ACHN (cell line): ENCODE measurements at places on chromosomes 3 and 15.

DNA sequence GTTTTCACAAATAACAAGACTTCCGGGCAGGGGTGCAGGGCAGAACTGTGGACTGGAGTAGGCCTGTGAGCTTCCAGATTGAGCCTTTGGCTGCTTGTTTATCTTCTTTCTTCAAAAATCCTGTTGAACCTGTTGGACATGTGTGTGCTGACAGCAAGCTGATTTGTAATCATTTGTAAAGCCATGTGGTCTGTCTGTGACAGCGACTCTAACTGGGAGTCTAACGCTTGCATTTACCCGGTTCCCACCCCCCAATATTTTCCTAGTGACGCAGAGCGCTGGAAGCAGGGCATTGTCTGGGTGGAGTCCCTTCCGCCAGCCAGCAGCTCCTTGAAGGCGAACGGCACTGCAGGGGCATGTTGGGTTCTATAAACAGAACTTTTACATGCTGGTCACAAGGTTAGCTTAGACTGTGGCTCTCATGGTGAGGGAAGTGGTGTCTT lies 85.7 kb upstream of the MYZAP start:
- no peak for DNase-seq

GRCh38 chr3:54563501-54564200 lies 364.2 kb downstream of the LRTM1 start:
- no peak for DNase-seq

GRCh38 chr15:32651229-32651837 lies 9.8 kb downstream of the SCG5 start:
- peak; percentile 63 for DNase-seq

GRCh38 chr15:94674296-94674695 lies 442.9 kb downstream of the MCTP2 start:
- DNase-seq = no peak

- peak; percentile 70 for DNase-seq
Measured at GRCh38 chr15:64731012-64731804, 44.2 kb downstream of the RBPMS2 start.

GRCh38 chr3:194102436-194102835 lies 33.5 kb upstream of the HES1 start:
- no peak for DNase-seq

DNA sequence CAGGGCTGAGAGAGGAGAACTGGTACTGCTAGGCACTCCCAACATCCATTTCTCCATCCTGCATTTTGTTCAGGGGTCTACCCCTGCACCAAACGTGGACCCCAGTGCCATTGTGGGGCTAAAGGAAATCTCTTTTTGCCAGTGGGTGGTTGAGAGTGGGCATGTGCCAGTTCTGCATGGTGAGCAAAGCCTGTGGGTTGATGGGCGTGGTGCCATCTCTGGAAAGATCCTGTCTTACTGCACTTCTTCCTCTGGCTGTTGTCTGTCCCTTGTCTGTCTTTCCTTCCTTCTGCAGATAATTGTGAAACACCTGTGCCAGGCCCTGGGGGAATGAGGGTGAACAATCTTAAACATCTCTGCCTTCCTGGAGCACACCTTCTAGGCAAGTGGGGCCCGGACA lies 1.4 kb upstream of the RARRES1 start:
- no peak for DNase-seq

DNA sequence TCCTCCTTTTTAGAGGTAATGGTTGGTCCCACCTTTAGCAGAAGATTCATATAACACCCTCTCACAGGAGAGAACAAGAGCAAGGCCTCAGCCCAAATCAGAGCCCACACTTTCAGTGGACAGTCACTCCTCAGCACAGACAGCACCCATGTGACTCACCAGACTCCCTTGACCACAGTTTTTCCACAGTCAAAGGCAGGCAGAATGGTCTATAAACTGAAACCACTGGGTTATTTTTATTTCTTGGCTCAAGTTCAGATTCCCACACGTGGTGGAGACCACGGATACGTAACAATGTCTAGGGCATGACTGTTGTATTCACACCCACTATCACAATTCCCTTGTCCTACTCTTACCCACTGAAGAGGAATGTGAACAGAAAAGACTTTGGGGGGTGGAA lies 237.8 kb upstream of the UBE2E1 start:
- peak; percentile 59 for DNase-seq

GRCh38 chr3:134937256-134938028 lies 142.4 kb downstream of the EPHB1 start:
- DNase-seq = peak; percentile 2

GRCh38 chr3:107988460-107989175 lies 102.2 kb downstream of the CD47 start:
- DNase-seq = peak; percentile 22

- DNase-seq = no peak
Measured at GRCh38 chr15:48532946-48533345, 112.6 kb downstream of the FBN1 start.

DNA sequence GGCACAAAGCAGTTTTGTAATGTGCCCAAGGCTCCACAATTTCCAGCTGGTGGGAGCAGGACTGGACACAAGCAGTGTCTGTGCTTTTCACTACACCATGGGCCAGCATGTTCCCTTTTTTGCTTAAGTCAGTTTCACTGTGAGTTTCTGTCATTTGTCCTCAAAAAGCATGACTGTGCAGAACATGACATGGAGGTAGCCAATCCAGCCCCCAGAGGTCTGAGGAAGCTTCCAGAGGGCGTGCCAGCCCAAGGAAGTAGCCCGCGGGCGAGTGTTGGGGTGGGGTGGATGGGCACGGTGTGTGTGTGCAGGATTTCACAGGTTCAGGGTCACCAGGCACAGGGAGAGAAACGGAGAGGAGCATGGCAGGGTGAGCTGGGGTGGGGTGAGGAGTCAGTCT lies 8.0 kb upstream of the EEFSEC start:
- DNase-seq = no peak

GRCh38 chr3:144643771-144644198 lies 672.2 kb downstream of the DIPK2A start:
- DNase-seq = no peak

GRCh38 chr3:30449290-30449632 lies 157.1 kb upstream of the TGFBR2 start:
- DNase-seq = no peak

DNA sequence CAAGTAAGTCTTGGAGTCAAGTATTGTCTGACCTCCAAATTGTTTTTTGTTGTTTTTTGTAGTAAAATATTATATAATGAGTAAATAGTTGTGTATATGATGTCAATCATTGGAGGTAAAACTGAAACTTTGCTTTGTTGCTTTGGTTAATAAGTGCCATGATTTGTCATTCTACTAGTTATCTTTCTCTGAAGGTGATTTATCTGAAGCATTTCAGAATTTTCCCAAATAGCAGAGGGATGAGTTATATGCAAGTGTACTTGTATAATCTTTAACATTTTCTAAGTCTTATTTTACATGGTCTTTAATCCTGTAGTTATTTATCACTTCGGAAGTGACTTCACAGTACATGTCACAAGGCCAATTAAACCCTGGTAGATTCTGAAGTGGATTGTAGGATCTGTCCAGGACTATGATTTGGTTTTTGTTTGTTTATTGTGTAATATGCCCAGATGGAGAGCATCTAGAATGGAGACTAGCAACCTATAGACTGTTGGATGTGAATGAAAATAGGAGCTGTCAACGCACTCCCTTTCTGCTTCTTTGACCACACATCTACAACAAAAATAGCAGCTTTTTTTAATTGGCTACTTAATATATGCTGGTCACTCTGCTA lies 93.1 kb upstream of the SAMMSON start:
- peak; percentile 56 for DNase-seq

- no peak for DNase-seq
Measured at GRCh38 chr3:118813472-118813871, 221.2 kb downstream of the IGSF11 start.

- peak; percentile 91 for DNase-seq
Measured at GRCh38 chr3:194296454-194297263, 54.5 kb downstream of the CPN2 start.

- no peak for DNase-seq
Measured at GRCh38 chr3:117454254-117454653, 744.7 kb downstream of the TUSC7 start.

DNA sequence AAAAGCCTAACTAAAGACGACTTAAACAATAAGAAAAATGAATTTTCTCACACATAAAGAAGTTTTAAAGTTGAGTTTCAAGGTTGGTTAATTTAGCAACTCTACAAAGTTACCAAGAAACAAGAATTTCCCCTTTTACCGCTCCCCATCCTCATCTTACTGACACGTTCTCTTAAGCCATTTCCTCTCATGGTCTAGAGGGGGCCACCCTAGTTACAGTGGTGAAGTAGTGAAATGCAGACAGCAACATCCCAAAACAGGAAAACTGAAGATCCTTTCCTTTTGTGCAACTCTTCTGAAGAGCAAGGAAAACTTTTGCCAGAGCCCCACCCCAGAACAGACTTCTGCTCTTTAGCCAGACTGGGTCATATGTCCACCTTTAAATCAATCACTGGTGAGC lies 17.3 kb upstream of the SOX14 start:
- no peak for DNase-seq

GRCh38 chr3:94561094-94561493 lies 498.2 kb downstream of the NSUN3 start:
- no peak for DNase-seq
